ENCODE measurements at places on chromosomes 4 and X.

GRCh38 chrX:106917830-106918500 is 2.2 kb upstream of the CLDN2 start:
- DNase-seq = no peak

- DNase-seq = no peak
Measured at GRCh38 chr4:39841894-39842293, 135.8 kb downstream of the PDS5A start.

GRCh38 chrX:110944311-110944750 is 148.7 kb upstream of the CHRDL1 start:
- DNase-seq = peak; percentile 50

DNA sequence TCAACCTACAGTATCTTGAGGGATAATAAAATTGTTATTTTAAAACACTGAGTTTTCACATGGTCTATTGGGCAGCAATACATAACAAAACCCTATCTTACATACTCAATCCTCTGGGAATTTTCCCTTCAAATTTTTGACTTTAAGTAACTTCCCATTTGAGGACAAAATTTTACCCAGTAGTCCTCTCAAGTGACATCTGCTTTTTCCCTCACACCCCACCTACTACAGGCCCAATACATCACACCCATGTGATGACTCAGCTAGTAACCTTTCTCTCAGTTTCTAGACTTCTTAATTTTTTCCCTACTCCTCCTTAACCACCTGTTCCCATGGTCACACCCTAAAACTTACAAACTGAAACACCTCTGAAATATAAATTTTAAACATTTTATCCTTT is 12.2 kb upstream of the RAP1GDS1 start:
- no peak for DNase-seq

DNA sequence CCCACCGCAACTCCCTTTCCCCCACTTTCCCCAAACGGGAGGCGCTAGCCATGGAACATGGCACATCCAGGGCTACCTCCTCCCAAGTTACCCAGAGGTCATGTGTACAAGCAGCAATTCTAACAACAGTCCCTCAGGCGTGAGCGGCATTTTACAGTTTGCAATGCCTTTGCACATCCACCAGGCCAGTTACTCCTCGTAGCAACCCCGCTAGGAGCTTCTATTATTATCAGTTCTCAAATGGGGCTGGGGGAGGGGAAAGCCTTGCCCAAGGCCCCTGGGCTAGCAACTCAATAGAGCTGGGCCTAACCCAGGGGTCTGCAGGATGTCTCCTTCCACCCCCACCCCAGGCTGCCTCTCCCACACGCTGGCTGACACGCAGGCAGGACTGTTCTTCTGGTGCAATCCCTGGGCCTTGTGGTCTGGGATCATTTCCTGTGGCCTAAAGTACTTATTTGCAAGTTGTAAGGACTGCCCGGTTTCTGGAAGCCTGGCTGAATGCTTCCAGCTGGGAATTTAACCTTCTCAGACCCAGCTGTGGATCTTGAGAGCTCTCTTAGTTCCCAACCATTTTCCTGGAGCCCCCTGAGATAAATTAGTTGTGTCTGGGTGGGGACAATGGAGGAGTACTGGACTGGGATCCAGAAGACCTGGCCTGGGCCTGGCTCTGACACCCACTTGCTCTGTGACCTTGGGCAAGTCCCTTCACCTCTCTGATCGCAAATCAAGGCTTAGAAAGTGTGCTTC is 27.7 kb downstream of the PJA1 start:
- peak; percentile 61 for DNase-seq

GRCh38 chr4:78410676-78411075 is 140.9 kb upstream of the ANXA3 start:
- DNase-seq = no peak

DNA sequence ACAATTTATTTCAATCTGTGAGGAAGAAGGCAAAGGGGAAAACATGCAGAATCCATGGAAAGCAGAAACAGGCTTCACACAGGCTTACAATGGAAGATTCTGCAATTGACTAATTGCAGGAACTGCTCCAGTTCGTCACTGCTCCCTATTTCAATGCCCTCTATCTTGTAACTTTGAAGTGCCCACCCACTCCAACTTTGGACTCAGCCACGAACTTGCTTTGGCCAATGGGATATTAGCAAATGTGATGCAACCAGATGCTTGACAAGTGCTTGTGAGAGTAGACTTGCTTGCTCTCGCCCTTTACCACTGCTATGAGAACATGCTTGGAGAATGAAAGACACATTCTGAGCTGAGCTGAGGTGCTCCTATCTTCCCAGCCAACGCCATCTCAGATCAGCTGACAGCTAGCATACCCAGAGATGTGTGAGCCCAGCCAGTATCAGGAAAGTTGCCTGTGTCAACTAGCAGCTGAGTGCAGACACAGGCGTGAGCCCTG is 105.7 kb upstream of the PTCHD1 start:
- DNase-seq = no peak

- no peak for DNase-seq
Measured at GRCh38 chrX:70132877-70133302, 357 bp upstream of the IGBP1 start.

DNA sequence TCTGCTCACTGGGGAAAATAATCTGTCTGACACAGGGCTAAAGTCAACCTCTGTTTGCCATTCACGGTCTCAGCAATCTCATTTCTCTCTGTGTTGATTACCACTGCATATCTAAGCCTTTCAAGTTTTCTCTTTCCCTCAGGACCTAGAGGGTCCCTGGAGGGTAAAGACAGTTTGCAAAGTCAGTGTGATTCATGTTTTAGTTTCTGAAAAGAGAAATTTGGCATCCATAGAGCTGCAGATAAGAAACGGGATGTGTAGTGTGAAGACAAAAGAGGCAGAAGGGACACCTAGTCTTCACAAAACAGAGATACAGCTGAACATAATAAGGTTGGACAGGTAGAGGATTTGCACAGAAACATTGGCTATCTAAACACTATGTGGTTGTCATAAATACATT is 34.5 kb upstream of the KDR start:
- no peak for DNase-seq

- DNase-seq = no peak
Measured at GRCh38 chr4:151781026-151781425, 20.2 kb upstream of the GATB start.

GRCh38 chrX:103861200-103861599 is 29.1 kb upstream of the RAB9B start:
- DNase-seq = no peak

- no peak for DNase-seq
Measured at GRCh38 chr4:141347684-141348083, 127.0 kb downstream of the ZNF330 start.

- no peak for DNase-seq
Measured at GRCh38 chr4:124199755-124200154, 512.8 kb downstream of the ANKRD50 start.

GRCh38 chr4:24001486-24002329 is 111.9 kb upstream of the PPARGC1A start:
- no peak for DNase-seq

GRCh38 chrX:13094374-13094773 is 50.0 kb upstream of the FAM9C start:
- DNase-seq = no peak

GRCh38 chr4:2836391-2836859 is 7.2 kb upstream of the ADD1 start:
- DNase-seq = no peak

GRCh38 chr4:104531390-104531789 is 36.7 kb upstream of the CXXC4 start:
- DNase-seq = no peak

DNA sequence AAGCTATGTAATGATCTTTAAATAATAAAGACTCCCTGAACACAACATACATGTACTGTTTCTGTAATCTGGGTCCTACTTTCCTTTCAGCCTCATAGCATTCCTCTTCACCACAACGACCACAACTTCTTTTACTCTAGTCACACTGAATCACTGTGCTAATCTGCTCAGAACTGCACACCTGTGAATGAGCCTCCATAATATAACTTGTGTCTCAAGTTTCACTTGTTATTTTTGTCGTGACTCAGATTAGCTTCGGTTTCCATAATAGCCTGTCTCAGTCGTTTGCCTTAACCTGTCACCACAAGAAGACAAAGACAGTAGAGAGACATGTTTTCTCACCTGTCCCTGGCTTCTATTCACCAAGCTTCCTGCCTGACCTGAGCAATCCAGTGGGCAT is 61.8 kb downstream of the MAGED1 start:
- DNase-seq = no peak

Measured in NCI-H2227 treated with DMSO at 0.1 percent for 48 hours (cell line).